Stimulated activated CD8-positive, alpha-beta memory T cell treated with anti-CD3 and anti-CD28 coated beads, Interleukin-4, amount 100 ng/mL, for 1 hour (primary cell): ENCODE measurements at places on chromosomes 2 and 18.

DNA sequence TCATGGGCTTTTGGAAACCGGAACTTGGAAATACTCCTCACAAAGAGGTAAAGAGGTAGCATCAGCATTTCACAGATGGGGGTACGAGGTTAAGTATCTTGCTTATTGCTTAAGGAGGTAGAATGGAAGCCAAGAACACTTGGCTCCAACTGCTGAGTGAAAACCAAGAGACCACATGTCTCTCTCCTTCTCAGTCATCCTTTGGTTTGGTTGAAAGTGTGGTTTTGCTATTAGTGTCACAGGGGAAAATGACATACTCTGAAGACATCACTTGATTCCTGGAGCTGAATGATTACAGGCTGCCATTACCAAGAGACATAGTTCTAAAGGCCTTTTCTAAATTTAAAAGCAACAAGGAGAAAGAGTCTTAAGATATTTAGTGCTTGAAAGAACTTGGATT lies 41.5 kb downstream of the ANTXR1 start:
- no peak for DNase-seq

- no peak for DNase-seq
Observed at GRCh38 chr18:62389761-62390481, 64.8 kb downstream of the TNFRSF11A start.

- DNase-seq = no peak
Observed at GRCh38 chr2:225788571-225789094, 389.1 kb downstream of the NYAP2 start.

DNA sequence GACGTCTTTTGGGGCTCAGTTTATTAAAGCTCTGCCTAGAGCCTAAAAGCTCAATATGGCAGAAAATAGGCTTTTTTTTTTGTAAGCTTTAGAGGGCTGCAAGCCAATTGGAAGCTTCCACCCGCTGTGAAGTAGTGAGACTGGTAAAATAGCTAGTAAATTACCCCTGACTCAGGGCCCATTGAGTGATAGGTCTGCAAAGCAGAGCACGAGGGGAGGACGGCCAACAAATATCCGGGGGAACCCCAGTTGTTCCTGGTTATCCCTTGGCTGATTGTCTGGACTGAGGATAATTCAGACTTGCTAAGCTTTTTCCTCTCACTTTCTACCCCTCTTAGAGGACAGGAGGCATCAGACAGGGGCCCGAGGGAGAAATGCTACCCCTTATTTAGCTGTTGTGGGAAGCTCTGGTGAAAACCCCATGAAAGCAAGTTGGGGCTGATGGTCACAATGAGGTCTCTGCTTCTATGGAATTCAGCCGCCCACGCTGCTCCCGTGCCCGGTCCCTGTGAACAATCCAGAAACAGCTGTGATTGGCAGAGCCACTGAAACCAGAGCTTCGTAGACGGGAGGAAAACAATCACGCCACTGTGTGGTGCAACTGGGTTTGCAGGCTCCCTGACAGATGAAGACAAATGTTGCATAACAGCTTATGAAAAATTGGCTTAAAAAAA lies 141.9 kb upstream of the LGALSL start:
- no peak for DNase-seq

DNA sequence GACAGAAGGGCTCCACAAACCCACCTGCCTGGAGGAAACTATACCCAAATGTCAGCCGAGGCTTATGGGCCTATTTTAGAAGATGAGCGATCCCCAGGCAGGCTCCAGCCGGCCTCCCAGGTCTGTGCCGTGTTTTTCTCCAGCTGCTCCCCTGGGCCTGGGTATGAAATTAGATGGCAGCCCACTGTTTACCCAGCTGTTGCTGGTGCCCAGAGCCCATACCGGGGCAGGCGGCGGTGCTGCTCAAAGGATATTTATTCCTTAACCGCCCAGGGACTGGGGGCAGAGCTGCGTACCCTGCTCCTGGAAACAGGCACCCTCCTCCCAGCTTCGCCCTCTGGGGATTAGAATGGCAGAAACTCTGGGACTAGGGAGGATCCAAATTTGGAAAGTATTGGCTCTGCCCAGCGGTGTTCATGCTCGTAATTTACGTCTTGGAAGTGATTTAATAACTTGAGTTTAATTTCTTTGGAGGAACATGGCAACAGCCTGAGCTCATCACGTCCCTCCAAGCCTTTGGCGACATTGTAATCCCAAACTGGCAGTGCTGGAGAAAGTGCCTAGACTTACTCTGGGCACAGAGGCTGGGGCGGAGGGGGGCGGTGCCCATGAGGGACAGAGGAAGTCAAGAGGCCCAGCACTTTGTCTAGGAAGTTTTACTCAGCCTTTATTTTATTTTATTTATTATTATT lies 199.2 kb downstream of the KLHL29 start:
- DNase-seq = no peak
